ENCODE measurements at places on chromosomes 16 and 17.

- DNase-seq: peak; percentile 42
These were observed 13.2 kb downstream of the AANAT start for GRCh38 chr17:76480632-76481031.

DNA sequence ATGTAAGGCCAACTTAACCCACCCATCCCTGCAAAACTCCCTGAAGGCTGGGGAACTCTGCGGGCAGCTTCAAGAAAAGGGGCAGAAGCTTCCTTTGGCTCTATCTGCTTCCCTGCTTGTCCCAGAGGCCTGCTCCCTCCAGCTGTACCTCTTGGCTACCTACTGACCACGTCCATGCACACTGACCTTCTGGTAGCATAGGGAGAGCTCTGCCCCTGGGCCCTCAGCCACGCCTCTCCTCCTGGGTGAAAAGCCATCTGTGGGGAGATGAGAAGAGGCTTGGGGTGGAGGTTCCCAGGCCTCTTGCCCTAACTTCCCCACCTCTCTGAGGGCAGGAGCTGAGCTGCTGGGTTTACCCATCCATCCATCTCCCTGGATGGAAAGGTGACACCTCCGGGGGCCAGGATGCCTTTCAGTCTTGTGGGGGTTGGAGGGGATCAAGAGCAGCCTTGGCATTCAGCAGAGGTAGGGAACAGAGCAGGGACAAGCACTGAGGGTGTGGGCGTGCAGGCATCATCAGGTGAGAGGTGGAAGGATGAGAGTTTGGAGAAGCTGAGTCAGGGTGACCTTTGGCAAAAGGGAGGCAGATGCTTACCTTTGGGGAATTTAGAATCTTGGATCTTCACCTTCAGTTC, 23.4 kb upstream of the MFSD6L start:
- DNase-seq: no peak

DNA sequence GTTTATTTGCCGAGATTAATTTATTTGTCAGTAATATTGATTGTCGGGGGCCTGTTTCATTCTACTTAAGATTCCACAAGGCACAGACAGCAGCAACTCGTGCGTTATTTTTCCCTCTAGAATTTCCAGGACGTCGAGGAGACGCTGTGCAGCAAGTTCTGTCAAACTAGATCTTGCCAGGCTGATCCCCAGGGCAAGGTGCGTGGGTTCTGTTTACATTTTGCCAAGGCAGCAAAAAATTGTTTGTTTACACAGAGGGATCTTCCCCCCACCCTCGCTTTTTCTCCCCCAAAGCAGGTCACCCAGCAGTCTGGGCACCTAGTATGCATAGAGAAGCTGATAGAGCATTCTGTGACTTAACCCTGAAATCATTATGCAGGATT, 111.4 kb downstream of the IRX3 start:
- no peak for DNase-seq

- no peak for DNase-seq
These were observed 217.1 kb downstream of the HS3ST3A1 start for GRCh38 chr17:13384626-13385025.

DNA sequence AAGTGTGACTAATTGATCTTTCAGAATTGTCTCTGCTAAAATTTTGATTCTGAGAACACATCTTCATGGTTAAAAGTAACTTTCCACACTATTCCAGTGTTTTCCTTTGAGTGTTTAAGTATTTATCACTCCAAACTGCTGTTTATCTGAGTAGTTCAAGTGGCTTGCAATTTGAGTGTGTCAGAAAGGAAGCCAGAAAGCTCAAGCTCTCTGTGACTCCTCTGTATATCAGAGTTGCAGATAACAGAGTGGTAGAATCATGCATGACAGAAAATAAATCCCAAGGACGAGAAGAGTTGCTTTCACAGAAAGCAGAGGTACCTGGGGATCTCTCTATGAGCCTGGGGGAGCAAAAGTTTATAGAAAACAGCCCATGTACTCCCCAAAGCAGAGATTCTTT, 130.0 kb downstream of the CYB561 start:
- no peak for DNase-seq

DNA sequence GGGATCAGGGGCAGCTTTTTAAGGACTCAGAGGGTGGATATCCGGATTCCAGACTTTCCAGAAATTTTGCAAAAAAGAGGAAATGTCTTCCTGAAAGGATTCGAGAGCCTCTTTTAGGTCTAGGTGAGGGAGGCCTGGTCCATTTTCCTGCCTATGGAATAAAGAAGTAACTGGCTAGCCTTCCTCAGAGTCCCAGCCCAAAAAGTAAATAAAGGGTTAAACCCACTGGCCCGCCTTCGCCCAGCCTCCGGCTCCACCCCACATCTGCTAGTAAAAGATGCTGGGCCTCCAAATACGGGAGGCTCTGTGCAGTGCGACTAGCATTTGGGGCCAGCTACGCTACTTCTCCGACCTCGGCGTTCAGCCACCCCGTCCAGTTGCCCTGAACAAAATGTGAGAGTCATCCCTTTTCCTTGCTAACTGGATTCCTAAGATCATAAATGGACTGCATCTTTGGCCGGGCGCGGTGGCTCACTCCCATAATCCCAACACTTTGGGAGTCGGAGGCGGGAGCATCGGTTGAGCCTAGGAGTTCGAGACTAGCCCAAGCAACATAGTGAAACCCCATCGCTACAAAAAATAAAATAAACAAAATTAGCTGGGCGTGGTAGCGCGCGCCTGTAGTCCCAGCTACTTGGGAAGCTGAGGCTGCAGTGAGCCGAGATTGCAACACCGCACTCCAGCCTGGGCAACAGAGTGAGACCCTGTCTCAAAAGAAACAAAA, 824 bp upstream of the MPP2 start:
- DNase-seq: peak; percentile 79

GRCh38 chr16:83554096-83554495, 253.7 kb upstream of the HSBP1 start:
- DNase-seq: no peak

DNA sequence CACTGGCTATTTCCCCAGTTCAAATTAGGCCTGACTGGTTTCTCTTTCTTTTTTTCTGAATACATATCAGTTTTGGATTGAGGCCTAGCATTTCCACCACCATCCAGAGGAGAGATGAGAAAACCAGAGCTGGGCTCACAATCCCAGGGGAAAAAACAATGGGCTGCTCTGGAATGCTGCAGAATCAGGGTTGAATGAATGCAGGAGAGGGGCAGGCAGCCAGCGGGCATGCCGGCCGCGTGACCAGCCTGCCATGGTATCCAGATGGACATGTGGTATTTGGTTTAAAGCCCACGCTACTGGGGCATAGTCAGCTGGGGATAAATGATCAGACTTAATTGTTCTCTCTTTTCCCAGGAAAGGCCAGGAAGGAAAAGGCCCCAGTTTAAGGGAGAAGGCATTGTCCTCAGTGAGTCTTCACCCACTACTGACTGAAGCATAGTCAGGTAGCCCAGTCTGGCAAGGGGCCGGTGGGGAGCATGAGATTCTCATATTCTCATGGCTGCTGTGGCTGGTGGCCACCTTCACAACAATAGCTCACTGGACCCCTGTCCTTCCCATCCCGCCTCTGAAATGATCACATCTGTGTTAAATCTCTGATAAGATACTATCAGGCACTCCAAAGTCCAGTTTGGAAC, 38.7 kb upstream of the RHOT1 start:
- no peak for DNase-seq

DNA sequence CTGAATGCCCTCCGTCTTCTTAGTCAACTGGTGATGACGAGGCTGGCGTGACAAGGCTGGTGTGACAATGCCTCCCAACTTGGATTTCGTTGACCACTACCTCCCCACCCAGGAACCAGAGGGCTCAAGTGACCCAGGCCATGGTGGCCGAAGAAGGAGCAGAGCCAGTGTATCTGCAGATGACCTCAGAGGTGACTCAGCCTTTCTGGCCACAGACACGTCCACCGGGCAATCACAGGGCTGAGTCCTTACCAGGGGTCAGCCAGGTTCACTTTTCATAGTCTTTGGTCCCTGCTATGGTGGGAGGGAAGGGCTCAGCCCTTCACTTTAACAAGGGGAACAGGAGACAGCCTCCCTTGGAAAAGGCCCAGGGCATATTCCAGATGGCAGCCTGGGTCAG, 116.3 kb downstream of the MAF start:
- no peak for DNase-seq

DNA sequence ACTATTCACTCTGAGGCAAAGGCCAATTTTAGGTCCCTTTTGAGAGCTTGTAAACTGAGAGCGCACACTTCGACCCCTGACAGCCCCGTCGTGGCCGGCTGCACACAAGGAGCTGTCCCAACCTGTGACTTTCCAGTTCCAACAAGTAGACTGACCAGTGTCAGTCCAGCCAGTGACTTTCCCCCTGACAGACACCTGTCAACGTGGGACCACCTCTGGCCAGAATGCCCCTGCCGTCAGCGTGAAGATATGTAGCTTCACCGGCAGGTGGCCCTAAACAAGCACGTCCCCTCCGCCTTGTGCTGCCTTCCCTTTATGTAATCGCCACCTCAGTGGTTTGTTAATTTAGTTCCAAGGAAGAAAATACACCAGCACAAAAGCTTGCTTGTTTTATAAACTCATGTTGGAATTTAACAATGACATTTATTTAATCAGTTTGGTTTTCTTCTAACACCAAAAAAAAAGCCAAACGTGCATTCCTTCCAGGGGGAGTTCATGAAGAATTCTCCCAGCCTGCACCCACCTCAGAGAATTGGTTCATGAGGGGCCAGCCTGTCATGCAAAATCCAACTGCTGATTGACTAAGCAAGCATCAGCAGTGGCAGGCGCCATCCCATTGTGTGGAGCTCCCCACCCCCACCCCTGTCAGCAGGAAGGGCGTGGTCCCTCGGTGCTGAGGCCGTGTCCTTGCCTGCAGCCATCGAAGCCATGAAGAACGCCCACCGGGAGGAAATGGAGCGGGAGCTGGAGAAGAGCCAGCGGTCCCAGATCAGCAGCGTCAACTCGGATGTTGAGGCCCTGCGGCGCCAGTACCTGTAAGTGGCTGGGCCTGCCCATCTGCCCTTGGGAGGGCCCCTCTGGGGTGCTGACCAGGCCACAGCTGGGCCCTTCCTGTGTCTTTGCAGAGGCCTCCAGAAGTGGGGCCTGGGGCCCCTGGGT, 33.9 kb downstream of the PLD6 start:
- no peak for DNase-seq

GRCh38 chr17:76250141-76250540, 9.8 kb upstream of the RNF157 start:
- no peak for DNase-seq

- DNase-seq: peak; percentile 88
These were observed 22.8 kb upstream of the FOXK2 start for GRCh38 chr17:82496529-82497434.
